ENCODE measurements at places on chromosomes 4 and X.

DNA sequence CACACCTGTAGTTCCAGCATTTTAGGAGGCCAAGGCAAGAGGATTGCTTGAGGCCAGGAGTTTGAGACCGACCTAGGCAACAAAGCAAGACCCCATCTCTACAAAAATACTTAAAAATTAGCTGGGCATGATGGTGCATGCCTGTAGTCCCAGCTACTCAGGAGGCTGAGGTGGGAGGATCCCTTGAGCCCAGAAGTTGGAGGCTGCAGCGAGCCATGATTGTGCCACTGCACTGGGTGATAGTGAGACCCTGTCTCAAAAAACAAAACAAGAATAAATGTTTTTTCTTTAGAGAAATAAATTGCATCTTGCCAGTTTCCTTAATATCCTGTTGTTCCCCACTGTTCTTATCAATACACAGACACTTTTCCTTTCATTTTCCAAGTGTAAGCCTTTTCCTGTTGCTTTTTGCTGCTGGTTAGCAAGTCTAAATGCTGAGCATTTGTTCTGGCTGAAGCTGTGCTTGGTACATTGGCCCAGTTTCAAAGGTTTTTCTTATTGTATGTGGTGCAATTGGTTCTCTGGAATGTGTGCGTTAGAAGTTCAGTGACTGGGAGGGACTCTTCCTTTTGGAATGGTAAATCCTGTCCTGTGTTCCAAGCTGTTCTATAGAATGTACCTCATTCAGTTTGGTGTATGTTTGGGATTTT, 98.2 kb downstream of the AFF1 start:
- DNase-seq: no peak

DNA sequence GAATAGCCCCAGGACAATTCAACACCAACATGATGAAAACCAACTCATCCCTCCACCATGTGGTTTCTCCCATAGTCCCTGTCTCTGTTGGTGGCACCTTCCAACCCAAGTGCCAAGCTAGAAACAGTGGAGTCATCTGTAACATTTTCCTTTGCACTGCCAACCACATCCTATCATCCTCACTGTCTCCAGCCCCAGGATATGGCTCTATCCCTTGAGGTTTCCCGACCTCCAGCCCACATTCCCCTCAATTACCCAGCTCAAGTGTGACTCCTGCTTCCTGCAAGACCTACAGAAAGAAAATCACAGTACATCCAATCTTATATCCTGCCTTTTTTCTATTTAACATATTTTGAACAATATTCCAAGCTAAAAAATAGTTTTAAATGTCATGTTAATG, 24.2 kb downstream of the PNMA6F start:
- no peak for DNase-seq

DNA sequence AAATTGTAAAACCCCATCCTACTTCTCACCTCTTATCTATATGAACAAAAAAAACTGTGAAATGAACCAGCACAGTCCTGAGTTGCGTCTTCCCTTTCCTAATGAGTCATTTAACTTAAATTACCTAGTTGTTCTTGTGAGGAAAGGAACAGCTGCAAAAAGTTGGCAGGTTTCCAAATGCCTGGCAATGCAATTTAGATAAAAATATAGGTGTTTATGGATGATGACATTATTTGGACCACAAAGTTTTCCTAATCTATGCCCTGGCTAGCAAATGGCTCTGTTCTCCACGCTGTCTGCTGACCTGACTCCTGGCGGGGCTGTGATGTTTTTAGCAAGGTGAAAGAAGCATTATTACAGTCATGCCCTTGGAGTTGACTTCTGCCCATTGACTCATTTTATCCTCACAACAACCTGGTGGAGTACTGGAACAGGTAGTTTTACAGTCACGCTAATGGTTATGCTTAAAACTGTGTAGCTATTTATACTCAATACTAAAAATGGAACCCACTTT, 29.8 kb upstream of the RELL1 start:
- DNase-seq: no peak

DNA sequence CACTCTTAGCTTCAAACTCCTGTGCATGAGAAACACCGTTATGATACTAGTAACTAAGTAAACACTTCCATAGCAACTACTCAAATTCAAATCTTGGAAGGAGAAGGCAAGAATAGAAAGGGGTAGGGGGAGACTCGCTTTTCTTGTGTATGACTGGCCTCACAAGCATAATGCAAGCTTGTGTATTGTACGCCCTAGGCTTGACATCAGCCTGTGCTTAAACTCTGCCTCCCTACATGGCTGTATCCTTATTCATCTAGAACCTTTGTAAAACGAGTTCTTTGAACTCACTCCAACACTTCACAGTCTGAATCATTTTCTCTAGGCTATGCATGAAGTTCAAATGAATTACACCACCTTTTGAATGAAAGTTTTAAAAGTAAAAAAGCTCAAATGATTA, 1071.2 kb upstream of the ADGRL3 start:
- DNase-seq: no peak

- no peak for DNase-seq
Observed at GRCh38 chr4:23877758-23878229, 12.1 kb downstream of the PPARGC1A start.

DNA sequence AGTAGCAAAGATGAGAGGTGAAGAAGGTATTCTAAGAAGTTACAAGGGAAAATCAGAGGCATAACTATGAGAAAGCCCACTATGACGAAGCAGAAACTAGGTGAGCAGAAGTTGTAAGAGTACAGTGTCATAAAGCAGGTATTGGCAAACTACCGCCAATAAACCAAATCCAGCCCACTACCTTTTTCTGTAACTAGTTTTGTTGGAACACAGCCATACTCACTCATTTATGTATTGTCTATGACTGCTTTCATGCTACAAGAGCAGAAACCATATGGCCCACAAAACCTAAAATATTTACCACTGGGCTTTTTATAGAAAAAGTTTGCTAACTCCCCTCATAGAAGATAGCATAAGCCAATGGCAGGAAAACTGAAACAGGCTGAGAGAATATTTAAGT, 31.8 kb upstream of the ZCCHC13 start:
- no peak for DNase-seq

- DNase-seq: no peak
Observed at GRCh38 chrX:3713937-3714434, 537 bp upstream of the PRKX start.

- no peak for DNase-seq
Observed at GRCh38 chr4:107666134-107666533, 53.9 kb downstream of the PAPSS1 start.

- DNase-seq: no peak
Observed at GRCh38 chr4:122379239-122379638, 428 bp downstream of the ADAD1 start.

DNA sequence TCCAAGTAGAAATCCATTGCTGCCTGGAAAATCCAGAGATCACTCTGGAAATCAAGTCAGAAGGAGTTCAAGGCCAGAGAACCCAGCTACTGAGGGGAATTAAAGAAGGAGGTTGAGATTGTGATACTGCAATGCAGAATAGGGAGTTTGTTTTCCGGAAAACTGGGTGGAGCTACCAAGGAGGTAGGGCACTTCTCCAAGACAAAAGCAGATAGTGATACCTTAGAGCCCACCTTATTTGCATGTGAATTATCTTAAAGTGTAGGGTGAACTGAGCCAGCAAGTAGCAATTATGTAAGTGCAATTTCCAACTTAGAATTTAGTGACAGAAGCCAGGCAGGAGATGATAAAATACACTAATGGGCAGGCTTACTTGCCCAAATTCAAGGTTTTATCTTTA, 178.9 kb downstream of the MID1 start:
- no peak for DNase-seq

DNA sequence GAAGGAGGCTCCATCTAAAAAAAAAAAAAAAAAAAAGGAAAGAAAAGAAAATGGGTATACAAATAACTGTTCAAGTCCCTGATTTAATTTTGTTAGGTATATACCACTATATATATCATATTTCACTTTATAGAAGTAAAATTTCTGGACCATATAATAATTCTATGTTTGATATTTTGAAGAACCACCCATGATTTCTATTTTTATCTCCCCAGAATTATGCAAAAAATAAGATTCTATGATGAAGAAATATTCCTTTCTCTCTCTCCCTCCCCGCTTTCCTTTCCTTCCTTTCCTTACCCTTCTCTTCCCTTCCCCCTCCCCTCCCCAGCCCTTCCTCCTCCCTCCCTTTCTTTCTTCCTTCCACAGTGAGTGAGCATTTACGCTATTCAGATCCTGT, 337.5 kb upstream of the SPANXN4 start:
- no peak for DNase-seq

DNA sequence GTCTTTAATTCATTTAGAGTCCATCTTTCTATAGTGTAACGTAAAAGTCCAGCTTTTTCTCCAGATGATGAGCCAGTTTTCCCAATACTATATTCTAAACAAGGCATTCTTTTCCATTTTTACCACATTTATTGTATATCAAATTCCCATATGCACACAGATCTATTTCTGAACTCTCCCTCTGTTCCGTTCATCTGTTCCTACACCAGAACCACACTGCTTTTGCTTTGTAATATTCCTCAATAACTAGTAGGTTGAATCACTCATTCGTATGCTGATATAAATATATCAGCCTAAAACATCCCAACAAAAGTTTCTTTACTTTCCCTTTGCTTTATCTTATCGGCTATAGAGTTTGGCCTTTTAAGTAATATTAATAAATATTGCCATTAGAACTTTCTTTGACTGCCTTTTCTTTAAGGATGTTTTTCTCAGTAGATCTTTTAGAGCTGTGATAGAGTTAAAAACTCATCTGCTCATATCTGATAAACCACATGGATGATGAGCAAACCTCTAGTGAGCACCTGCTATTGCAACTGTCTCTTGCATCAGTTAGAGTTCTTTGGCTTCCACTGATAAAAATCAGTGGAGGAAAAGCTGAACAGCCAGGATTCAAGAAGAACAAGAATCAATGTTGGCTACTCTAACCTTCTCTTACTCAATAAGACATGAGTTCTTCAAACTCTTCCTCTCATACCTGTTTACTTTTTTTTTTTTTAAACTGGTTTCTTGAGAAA, 13.1 kb upstream of the RPL34 start:
- DNase-seq: no peak
